Activated CD4-positive, alpha-beta T cell treated with anti-CD3 and anti-CD28 coated beads for 4 hours (primary cell): ENCODE measurements at places on chromosomes 11 and 22.

DNA sequence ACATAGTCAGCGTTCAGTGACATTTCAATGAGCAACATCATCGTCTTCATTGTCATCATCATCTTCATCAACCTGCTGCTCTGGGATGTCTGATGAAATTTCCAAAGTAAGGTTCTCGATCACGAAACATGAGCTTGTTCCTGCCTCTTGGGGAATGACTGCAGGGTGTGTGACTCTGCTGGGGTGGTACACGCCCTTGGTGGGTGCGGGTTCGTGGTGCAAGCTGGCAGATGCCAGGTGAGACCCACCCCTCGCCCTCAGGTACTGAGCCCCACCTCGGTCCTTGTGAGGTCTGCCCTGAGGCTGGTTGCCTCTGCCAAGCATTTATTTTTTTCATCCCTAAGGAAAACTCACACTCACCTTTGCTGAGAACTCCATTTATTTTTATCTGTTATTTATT lies 1389.2 kb downstream of the TBC1D22A start:
- DNase-seq, result no peak

DNA sequence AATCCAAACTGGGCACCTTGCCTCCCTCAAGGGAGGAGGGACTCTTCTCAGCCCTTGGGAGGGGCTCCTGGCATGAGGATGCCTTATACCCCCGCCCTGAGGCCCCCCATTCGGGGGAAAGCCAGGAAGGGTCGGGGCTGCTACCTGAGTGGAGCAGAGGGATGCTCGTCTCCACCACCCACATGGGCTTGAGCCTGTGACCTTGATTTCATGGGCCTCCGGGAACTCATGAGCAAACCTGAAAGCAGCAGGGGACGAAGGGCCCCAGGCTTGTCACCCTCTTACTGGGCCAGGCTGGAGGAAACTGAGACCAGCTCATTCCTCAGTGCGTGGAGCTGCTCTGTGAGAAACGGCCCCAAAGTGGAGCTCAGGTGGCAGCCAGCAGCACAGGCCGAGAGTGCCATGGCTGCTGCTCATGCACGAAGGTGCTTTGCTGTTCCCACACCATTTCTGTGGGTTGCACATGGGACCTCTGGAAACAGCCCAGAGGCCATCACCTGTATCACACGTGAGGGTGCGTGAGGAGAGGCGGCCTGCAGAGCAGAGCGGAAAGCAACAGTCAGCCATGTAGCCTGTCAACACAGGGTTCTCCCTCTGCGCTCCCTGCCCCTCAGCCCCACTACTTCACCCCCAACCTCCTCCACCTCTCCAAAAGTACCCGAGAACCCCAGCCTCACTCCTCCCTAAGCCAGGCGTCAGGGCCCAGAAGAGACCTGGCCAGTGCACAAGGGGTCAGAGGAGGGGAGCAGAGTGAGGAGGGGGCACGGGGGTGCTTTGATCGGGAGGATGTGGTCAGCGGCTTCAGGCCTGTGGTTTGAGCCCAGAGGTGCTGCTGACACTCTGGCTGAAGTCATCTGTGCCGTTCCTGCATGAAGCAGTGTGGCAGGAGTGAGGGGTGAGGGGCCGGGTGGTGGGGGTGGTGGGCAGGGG lies 14.1 kb upstream of the IL2RB start:
- DNase-seq, result no peak

DNA sequence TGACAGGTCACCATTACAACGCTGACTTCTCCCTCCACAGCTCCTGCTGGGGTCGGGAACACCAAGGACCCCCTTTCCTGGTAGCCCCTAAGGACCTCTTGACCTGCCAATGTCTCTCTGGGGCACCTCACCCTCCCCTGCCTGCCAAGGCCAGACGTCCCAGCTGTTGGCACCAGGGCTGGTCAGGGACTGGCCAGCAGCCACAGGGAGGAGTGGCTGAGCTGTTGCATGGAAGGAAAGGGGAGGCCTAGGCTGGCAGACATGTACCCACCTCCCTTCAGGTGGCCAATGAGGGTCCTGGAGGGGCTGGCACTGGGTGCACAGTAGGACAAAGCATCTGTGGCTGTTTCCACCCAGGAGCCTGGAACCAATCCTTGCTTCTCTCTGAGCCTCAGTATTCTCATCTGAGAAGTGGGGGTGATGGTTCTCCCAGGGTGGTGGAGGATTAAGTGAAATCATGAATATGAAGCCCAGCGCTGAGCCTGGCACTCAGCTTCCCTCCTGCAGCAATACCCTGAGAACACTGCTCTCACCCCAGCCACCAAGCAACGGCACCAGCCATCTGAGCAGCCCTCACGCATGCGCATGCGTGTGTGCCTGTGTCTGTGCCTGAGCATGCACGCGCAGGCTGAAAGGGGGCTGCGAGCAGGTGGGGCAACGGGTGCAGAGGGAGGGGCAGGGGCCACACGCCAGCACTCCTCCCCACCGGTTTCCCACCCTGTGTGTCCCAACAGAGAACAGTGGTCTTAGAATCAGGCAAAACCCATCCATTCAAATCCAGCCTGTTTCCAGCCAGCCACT lies 5.9 kb downstream of the KCNJ4 start:
- no peak for DNase-seq

DNA sequence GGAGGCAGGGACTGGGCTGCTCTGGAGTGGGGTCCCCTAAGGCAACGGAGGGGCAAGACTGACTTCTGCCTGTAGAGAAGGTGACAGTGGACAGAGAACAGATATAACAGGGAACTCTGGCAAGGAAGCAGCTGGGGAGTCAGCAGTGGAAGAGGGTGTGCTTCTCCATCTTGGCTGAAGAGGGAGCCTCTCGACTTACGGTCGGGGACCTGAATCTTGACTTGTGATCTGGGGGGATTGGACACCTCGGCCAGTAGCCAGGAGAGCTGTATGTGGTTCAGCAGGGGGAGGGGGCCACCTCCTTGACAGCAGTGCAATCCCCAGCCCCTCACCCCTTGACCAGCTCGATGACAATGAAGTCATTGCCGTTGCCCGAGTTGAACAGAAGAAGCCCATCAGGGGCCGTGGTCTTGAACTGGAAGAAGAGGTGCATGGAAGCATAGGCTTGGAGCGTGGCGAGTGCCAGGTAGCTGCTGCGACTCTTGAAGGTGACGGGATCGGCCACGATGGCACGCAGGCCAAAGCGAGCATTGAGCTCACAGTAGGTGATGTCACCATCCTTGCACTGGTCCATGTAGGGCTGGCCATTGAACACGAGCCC lies 60.0 kb downstream of the SLC22A12 start:
- DNase-seq, result no peak
